T47D (cell line): ENCODE measurements at places on chromosomes 3 and 15.

GRCh38 chr3:49198161-49198560 lies 26.8 kb downstream of the KLHDC8B start:
- no peak for DNase-seq

DNA sequence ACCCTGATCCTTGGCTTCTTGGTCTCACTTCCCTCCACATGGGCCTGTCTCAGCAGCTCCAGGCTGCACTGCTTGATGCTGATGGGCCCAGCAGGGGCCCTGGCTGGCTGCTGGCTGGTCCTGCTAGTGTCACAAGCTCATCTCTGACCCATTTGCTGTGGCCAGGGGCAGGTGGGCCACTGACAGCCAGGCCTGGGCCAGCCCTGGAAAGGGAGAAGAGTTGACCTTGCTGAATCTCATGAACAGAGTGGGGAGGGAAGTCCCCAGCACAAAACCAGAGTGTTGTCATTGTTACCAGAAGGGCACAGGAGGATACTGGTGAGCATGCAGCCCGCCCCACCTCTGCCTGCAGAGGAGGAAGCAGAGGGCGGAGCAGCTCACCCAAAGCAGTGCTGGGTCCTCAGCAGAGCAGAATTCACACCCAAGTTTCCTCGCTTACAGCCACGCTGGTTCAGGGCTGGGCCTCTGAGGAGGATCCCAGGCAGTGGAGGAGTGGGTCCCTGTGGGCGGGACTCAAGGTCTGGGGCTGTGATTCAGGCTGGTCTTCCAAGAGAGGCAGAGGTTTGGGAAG lies 7.6 kb upstream of the KLF15 start:
- DNase-seq: no peak

DNA sequence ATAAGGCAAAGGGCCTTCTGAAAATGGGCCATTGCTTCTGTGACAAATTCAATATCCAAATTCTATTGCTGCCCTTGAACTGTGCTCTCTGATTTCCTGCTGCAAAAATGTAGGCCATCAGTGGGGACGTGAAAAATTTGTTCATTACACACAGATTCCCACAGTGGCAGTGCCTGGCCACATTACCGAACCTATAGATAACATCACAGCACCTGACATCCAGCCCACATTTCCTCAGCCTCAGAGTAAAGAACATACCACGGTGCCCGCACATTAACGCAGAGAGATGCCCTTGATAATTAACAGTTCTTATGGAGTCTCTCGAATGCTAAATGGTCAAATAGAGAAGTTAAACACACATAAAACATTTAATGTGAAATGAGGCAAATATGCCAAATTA lies 931.6 kb upstream of the CFAP20DC start:
- DNase-seq: peak; percentile 13

DNA sequence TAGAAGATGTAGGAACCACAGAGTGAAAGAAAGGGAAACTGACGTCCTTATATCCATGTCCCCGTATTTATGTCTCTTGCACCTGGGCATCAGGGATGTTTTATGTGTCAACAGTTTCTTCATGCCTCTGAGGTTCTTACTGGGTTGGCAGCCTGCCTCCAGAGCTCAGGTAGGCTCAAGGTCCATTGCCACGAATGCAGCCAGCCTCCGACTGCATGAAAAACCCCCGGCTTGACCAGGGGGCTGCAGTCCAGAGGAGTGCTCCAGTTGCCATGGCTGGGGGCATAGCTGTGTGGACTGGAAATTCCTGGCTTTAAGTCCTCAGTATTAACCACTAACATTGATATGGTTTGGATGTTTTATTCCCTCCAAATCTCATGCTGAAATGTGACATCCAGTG lies 2.8 kb upstream of the CSPG5 start:
- no peak for DNase-seq

GRCh38 chr3:102092617-102093466 lies 243.5 kb downstream of the NFKBIZ start:
- no peak for DNase-seq

DNA sequence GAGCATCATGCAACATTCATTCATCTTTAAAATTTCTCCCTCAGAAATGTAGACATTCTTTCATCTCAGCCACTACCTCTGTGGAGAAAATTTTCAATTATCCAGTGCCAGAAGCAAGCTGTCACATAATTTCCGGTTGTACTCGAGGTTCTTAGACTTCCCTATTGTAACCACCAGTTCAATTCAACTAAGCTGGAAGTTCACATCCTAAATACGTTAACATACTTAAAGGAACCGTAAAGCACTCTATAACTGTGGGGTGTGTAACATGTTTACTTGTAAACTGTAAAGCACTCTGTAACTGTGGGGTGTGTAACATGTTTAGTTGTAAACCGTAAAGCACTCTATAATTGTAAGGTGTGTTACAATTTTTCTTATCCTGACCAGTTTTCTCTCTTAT lies 150.3 kb downstream of the PLCL2 start:
- no peak for DNase-seq

- DNase-seq: no peak
Observed at GRCh38 chr3:54827776-54828175, 100.1 kb downstream of the LRTM1 start.

DNA sequence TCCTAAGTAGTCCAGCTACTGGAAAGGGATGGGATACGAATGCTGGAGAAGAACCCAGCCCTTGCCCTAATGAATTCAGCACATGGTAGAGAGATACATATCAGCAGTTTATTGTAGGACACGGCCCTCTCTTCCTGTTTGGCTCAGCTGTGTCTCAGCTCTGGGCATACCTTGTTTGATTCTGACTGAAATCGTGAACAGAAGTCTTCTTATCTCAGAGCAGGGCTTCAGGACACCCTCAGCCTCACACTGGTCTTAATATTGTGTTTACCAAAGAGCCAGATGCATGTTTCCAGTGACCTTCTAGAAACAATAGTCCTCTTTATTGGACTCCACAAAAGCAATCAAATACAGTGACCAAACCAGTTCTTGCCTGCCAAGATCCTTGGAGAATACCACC lies 54.7 kb downstream of the FAM174B start:
- DNase-seq: no peak

DNA sequence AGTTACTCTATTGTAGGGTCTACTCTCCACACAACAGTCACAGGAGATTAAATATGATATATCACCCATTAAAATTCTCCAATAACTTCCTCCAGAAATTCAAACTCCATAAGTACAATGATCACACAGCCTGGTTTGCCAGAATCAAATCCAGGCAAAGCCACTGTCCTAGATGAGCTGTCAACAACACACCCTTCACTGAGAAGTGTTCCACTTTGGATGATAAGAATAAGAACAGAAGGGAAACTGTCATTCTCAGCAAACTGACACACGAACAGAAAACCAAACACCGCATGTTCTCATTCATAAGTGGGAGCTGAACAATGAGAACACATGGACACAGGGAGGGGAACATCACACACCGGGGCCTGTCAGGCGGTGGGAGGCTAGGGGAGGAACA lies 41.4 kb upstream of the KBTBD8 start:
- DNase-seq: no peak

- DNase-seq: no peak
Observed at GRCh38 chr3:22491344-22491743, 711.8 kb upstream of the UBE2E2 start.

DNA sequence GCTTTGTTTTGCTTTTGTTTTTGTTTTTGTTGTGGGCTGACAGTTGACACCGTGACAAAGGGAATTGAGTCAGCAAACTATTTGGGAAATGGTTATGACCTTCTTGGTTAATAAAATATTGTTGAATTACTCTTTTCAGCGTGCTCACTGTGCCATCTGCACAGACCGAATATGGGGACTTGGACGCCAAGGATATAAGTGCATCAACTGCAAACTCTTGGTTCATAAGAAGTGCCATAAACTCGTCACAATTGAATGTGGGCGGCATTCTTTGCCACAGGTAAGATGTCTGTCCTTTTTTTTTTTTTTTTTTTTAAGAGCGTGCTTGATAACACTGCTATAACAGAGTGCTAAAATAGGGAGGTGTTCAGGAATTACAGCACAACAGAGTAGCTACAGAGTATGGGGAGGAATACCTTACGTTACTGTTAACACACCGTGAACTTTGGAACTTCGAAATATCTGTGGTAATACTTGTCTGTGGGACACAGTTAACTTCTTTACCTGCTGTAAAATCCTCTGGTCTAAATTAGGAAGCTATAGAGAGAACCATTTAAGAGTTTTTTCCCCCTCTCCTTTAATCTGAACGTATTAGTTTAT lies 48.2 kb downstream of the PRKCI start:
- no peak for DNase-seq

GRCh38 chr3:183797996-183798395 lies 27.4 kb downstream of the MAP6D1 start:
- DNase-seq: no peak

GRCh38 chr3:69986419-69986818 lies 13.1 kb upstream of the SAMMSON start:
- DNase-seq: no peak

- no peak for DNase-seq
Observed at GRCh38 chr15:91741986-91742385, 111.5 kb upstream of the SLCO3A1 start.

- no peak for DNase-seq
Observed at GRCh38 chr3:62562596-62562995, 189.2 kb upstream of the FEZF2 start.

GRCh38 chr3:44093531-44093930 lies 148.2 kb upstream of the TOPAZ1 start:
- DNase-seq: no peak

DNA sequence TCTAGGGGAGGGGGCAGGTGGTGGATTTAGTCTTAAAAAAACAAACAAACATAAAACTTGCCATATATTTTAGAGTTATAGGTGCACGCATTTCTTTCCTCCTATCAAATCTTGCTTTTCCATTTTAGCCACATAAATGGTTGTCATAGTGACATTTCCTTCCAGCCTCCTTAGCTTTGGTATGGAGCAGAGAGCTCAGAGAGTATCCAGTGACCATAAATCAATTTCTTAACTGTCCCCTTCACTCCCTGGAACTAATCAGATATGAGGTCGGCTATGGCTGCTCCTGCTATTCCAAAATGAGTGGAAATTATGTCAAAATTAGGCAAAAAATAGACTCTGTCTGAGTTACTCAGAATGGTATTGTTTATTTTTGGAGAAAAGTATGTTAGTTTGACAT lies 164.5 kb downstream of the EBLN2 start:
- DNase-seq: no peak

- no peak for DNase-seq
Observed at GRCh38 chr3:42698216-42698910, 4.2 kb downstream of the HHATL start.

GRCh38 chr15:63599401-63600000 lies 2.3 kb downstream of the FBXL22 start:
- peak; percentile 84 for DNase-seq

- no peak for DNase-seq
Observed at GRCh38 chr15:70251246-70251990, 153.7 kb upstream of the TLE3 start.

DNA sequence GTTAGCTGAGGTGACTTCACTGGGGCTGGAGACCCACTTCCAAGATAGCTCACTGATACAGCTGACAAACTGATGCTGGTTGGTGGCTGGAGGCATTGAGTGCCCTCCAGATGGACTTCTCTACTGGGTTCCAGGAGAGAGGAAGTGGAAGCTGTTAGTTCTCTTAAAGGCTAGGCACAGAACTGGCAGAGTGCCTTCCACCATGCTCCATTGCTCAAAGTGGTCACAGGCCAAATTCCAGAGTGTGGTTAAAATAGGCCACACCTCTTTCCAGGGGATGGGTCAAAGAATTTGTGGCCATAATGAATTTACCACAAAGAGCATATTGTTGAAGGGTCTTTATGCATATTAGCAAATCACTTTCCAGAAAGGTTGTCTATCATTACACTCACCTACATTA lies 74.2 kb downstream of the NMD3 start:
- DNase-seq: no peak

GRCh38 chr3:67831262-67831661 lies 176.8 kb upstream of the SUCLG2 start:
- no peak for DNase-seq

- no peak for DNase-seq
Observed at GRCh38 chr3:187130346-187131066, 8.8 kb downstream of the RPL39L start.

- DNase-seq: no peak
Observed at GRCh38 chr3:18440066-18440722, 15.1 kb upstream of the SATB1 start.

DNA sequence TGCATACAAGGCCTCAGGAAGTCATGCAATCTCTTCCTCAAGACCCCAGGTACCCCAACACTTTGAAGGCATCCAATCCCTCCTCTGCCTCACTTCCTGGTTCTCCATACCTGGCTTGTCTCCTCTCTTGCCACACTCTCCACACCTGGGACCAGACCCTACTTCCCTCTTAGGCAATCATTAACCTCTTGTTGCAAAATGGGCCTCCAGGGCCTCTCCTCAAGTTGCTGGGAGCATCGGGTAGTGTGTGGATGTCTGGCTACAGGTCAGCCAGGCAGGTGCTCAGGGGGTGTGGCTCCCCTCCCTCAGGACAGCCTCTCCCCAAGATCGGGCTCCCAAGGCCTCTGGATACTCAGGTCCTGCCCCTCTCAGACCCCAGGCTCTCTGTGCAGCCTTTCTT lies 8.6 kb downstream of the PLA2G4E start:
- no peak for DNase-seq

DNA sequence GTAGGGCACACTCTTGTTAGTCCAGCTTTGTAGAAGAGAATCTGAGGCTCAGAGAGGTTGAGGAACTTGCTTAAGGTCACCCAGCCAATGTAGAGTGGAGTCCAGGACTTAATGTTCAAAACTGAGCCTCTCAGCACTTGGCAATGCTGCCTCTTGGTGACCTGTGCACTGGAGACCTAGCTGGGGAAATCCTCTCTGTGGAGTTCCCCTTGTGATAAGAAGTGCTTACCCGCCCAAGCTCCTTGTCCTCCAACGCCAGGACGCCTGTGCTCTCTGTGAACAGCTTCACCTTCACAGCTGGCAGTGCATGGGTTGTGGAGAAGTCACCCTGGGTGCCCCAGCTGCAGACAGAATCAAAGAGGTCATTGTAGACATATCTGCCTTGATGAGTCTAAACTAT lies 219.1 kb upstream of the FEZF2 start:
- DNase-seq: no peak

DNA sequence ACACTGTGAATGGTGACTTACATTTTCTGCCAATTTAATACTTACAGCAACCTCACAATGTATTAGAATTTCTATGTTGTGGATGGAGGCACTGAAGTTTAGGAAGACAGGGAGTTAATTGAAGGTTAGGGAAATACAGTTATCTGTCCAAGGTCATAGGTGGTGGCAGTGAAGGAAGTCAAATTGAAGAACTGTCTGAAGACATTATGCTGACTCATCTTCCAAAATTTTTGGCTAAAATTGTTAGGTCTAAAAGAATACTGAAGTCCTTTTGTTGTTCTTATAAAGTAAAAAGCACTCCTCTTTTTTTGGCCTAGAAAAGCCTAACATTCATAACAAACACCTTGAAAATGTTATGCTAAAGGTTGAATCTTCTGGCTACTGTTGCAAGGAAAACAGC lies 27.7 kb downstream of the EMC4 start:
- no peak for DNase-seq
